Fibroblast of the aortic adventitia (primary cell): ENCODE measurements at places on chromosomes 5 and 9.

- no peak for DNase-seq
Measured at GRCh38 chr5:38680094-38680825, 123.8 kb upstream of the LIFR start.

DNA sequence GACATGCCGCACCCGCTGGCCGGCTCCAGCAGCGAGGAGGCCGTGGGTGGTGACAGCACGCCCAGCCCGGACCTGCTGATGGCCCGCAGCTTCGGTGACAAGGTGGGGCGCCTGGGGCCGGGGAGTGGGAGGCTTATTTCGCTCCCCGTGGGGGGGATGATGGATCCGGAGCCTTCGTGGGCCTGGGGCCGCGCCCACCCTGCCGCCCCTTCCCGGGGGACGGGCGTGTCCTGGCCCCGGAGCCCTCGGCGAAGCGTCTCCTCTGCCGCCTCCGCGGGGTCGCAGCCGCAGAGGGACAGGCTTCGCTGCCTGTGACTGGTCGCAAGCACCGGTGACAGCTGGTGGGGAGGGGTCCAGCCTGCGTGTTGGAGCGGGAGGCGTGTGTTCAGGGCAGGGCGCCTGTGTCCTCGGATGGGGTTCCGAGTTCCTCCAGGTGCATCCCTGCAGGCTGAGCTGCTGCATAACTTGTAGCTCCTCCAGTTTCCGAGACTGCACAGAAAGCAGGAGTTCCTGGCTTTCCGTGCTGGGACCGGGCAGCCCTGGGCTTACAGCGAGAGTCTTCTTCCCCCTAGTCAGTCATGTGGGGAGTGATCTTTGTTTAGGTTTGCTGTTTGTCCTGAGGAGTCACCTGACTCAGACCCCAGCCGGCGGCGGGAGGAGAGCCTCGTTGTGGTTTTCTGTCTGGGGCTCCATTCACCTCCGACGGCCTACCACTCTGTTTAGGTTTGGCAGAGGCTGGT lies 666 bp downstream of the SNX30 start:
- peak; percentile 58 for DNase-seq

DNA sequence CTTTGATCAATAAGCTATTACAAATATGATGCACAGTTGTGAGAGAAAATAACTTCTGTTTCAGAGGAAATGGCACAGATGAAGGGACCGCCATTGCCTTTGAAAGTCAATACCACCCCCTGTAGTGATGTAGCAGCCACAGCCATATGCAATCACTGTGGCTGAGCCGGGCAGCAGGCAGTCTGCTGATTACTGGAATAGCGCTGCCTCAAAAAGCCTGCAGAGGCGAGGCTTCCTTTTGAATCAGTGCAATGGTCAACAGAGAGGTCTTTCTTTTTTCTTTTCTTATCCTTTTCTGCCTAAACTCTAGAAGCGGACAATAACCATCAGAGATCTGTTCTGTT lies 265.1 kb upstream of the TAS2R1 start:
- no peak for DNase-seq

DNA sequence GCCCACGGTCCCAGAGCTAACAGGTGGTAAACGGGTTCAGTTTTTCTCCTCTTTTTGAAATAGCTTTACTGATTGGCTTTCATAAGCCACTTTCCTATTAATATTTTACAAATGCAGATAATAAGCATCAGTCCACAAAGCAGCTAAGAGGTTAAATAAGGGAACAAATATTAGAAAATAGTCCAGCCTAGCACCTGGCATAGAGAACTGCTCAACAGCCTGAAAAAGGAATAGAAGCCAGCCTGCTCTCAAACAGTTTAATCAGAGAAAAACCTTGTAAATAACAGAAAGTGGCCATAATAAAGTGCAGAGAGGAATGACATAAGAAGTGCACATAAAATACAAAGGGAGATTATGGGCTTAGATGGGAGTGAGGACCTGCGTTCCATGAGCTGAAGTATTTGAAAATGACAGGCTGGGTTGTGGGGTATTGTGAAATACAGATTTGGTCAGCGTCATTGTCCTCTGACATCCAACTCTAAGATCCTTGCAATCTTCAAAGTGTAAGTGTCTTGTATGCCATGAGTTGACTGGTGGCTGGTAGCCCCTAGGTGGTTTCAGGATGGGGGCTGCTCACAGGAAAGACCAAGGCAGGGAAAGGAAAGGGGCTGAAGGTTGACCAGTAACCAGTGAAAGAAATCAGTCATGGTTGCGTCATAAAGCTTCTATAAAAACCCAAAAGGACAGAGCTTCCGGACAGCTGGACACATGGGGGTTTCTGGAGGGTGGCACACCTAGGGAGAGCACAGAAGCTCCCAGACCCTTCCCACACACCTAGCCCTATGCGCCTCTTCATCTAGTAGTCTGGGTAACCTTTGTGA lies 32.4 kb downstream of the MYO10 start:
- no peak for DNase-seq

- DNase-seq: no peak
Measured at GRCh38 chr5:101664071-101664791, 631.9 kb downstream of the SLCO4C1 start.

DNA sequence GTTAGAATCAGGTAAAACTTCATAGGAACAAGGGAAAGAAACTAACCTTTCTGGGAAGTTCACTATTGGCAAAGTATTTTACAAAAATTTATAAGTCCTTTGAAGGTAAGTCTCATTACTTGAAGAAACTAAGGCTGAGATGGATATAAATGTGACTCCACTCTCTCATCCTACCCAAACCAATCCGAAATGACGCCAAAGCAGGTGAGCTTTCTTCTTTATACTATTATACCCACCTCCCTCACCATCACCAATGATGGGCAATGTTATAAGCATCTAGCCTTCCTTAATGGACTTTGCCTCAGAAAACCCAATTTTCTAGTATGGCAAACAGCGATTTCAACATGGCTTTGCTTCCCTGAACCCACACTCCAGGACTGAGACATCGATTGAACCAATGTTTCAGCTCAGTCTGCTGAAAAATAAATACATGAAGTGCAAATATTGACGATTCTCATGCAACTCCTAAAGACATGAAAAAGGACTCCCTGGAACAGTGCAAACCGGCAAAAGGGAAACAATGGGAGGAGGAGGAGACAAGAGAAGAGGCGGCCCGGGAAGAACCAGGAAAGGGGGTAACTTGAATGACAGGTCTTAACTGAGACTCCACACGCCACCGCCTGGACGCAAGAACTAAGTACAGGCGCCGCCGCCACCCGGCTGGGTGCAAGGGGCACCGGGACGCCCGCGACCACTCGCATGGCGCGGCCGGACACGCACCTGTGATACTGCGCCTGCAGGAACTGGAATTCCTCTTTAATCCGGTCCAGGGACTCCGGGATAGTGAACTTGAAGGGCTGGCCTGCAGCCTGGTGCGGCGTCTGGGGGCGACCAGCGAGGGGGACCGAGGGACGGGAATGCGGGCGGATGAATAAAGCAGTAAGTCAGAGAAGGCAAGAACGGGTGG lies 2.5 kb downstream of the TLE1 start:
- DNase-seq: peak; percentile 89

GRCh38 chr5:163193886-163194285 lies 243.5 kb upstream of the CCNG1 start:
- DNase-seq: no peak

- no peak for DNase-seq
Measured at GRCh38 chr5:2876183-2876582, 124.7 kb upstream of the IRX2 start.

DNA sequence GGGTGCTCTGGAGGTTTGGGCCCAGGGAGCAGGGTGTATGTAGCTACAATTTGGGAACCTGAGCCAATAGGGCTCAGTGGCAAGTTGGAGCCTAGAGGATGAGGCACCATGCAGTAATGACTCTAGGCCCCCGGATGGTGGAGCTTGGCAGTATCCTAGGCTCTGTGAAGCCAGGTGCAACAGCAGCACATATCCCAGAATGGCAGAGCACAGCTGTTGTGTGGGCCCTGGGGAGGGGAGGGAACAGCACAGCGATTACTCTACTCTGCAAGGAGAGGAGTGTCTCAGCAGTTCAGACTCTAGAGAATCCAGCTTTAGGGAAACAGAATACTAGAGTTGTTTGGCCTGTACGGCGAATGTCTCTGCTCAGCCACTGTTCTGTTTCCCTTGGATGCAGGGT lies 56.1 kb downstream of the LRRTM2 start:
- no peak for DNase-seq

DNA sequence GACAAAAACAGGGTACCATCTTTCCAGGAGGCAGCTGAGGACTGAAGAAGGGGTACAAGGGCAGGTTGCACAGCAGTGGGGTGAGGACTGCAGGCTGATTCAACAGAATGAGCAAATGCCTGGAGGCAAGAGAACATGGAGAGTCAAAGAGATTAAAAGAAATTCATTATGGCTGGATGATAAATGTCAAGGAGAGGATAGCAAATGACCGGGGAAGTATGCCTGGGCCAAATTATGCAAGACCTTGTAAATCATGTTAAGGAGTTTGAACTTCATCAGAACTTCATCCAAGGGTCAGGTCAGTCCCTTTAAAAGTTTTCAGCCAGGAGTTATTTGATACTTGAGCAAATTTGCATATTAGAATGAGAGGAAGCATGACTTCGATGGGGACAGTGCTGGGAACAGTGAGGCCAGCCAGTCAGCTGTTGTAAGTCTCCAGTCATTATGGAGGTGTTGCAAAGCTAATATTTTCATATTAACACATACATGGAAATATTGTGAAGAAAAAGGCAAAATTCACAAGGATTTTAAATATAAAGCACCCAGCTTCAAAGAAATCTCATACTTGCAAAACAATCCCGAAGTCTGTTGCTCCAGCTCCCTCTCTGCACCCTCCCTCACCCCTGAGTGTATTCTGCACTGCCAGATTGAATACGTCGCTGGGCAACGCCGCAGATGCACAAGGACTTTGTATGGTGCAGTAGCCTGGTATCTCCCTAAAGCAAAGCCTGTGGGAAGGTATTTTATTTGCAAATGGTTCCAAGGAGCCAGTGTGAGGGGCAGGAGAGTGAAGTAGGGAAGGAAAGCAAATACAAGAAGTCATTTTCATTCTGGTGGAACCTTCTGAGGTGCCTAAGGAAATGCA lies 509.8 kb upstream of the TLE4 start:
- DNase-seq: no peak

GRCh38 chr5:151896031-151896691 lies 28.5 kb downstream of the GLRA1 start:
- DNase-seq: peak; percentile 42

- no peak for DNase-seq
Measured at GRCh38 chr5:36985387-36985786, 108.8 kb downstream of the NIPBL start.

- no peak for DNase-seq
Measured at GRCh38 chr5:117803533-117803932, 1184.8 kb downstream of the DTWD2 start.

DNA sequence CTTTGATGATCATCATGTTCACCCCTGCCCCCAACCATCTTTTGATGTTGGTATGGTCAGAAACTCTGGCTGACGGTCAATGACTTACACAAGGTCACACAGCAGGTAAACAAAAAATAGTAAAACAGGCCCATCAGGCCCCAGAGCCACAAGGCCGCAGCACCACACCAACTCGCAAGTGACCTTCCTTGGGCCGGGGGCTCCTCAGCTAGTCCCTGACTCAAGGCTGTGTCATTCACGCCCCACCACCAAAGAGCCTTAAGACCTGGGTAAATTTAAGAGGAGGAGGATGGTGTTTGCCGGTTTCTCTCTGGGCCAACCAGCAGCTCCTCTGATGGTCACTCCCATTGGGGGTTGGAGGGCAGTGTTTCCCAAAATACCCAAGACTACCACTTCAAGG lies 55.8 kb downstream of the PSMB7 start:
- no peak for DNase-seq

DNA sequence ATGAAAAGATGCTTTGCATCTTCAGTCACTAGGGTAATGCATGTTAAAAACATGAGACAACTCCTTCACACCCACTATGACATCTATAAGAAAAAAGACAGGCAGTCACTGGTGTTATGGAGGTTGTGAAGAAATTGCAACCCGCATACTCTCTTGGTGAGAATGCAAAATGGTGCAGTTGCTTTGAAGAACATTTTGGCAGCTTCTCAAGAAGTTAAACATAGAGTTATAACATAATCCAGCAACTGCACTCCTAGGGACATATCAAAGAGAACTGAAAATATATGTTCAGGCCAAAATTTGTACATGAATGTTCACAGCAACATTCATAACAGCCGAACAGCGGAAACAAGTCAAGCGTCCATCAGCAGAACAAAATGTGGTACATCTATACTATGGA lies 46.3 kb upstream of the TBC1D9B start:
- no peak for DNase-seq

- DNase-seq: no peak
Measured at GRCh38 chr5:81027481-81028058, 67.4 kb downstream of the RASGRF2 start.

DNA sequence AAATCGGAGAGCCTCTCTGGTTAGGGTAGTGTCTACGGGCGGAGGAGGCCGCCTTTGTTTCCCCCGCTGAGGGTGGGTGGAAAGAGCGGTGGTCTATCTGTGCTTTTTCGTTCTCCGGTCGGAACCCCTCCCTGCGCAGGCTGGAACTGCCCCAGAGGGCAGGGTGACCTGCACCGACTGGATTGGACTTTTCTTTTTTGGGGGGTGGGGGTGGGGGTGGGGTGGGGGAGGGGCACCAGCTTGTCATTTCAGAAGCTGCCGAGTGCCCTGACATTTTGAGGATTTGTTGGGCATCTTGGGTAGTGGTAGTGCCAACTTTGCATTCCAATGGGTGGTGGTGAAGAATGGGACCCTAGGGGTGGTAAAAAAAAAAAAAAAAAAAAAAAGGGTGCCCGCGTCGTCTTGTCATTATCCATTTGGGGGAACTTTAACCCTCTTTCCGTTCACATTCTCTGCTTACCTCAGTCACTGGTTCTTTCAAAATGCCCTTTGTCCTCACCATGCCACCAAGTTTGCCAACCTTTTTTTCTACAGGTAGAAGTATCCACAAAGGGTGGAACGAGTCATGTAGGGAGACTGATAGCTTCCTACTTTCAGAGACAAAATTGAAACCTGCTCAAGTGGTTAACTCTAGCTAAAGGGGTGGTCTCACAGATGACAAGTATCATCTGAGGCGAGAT lies 1.3 kb downstream of the UBE2R2 start:
- no peak for DNase-seq

DNA sequence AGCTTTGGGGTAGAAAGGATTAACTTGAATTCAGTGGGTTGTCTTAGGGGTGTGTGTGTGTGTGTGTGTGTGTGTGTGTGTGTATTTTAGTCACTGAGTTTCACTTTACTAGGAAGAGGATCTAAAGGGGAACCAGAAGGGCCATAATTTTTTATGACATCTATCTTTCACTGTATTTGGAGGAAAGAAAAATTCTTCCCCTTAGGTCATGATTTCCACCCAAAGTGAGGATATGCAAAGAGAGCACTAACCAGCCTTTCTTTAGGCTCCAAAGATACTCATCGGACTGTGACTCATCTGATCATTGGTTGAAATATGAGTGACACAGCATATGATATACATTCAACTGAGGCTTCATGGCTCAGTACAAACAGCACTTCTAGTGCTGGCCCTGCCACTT lies 75.2 kb upstream of the RASGRF2 start:
- no peak for DNase-seq

- no peak for DNase-seq
Measured at GRCh38 chr9:112038017-112038408, 137.1 kb downstream of the SUSD1 start.

GRCh38 chr5:143245929-143246561 lies 157.4 kb downstream of the NR3C1 start:
- peak; percentile 91 for DNase-seq

DNA sequence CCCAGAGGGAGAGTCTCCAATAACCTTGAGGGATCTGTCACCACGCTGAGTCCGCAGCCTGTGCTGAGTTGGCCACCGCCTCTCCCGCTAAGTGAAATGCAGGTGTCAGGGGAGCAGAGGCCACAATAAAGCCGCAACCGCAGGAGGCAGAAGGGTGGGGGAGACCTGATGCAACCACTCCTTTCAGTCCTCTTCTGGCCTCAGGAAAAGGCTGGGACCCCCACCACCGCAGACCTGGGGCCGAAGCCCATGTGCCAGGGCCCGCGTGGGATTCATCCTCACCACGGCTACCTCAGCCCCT lies 576 bp downstream of the MAP1B start:
- DNase-seq: peak; percentile 31
